CD4-positive, alpha-beta memory T cell (primary cell): ENCODE measurements at places on chromosomes 7 and 10. TPM values are rescaled to one million over a fixed set of nuclear protein-coding genes. Genes with fewer than 3 reads are reported as not detected.

Gene DMTF1
- 173 TPM for total RNA-seq

Gene MUC12
- not detected for total RNA-seq

Gene NUTM2D
- total RNA-seq: 4.9 TPM

Gene WNT2
- not detected for total RNA-seq

Gene SPDYE8
- not detected for total RNA-seq

Gene SPACDR
- total RNA-seq: 5.7 TPM

Gene SPDYE2
- 0.20 TPM for total RNA-seq

Gene GPNMB
- 36.6 TPM for total RNA-seq

Gene LRRC61
- 11.0 TPM for total RNA-seq

Gene PNLIPRP1
- total RNA-seq: not detected

Gene HOXA10
- not detected for total RNA-seq

Gene EIF5AL1
- 0.94 TPM for total RNA-seq

Gene CYP3A4
- total RNA-seq: not detected

Gene LBX1
- total RNA-seq: not detected

Gene RTKN2
- 12.2 TPM for total RNA-seq

Gene CAMK1D
- total RNA-seq: 22.2 TPM

- H3K4me3 ChIP-seq: no peak within 1 kb of the TSS
- no peaks in the 10 kb centered on the region for H3K36me3 ChIP-seq
- H3K27ac ChIP-seq: no peak within 1 kb of the TSS
- no peaks in the 10 kb centered on the region for H3K27me3 ChIP-seq
- DNase-seq: no peak
- H3K4me1 ChIP-seq: no peaks in the 10 kb centered on the region
Measured at GRCh38 chr7:81769891-81770727, at the start of gene HGF. Gene HGF (minus strand): TSS chr7:81770047. CDS start chr7:81769971, 76 bp downstream.

- no peak for DNase-seq
- H3K27ac ChIP-seq: no peak overlapping the region
- no peaks in the 10 kb centered on the region for H3K36me3 ChIP-seq
Measured at GRCh38 chr10:133169173-133169947, 9.3 kb downstream of the KNDC1 start.

DNA sequence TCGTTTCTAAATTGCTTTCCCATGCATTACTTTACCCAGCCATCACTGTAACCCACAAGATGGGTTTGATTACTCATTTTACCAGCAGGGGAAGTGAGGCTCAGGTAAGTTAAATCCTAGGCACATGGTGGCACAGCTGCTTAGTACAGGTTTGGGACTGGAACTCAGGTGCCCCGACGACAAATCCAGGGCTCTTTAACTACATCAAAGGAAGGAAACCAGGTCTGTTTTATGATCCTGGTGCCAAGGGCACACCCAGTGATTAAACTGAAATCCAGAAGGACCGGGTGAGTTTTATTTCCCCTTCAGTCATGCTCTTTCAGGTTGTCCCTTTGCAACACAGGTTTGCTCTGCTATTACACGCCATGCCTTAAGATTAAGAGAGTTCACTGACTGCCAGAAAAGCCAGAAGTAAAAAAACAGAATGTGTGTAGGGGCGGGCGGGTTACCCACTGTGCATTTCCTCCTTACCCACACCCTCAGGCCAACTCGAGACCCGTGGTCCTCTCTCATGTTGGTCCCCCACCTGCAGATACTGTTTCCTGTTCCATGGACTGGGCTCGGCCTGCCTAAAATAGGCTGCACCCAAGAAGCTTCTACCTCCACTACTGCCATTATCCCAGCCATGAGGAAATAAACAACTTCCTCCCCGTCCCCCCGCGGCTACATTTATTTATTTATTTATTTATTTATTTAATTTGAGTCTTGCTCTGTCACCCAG, 55.1 kb upstream of the KDM7A start:
- peak overlapping the region; percentile 50 for H3K4me3 ChIP-seq
- H3K4me1 ChIP-seq: peaks cover 19% of the 10 kb centered on the region
- no peaks in the 10 kb centered on the region for H3K27me3 ChIP-seq
- peak overlapping the region; percentile 84 for H3K27ac ChIP-seq
- no peaks in the 10 kb centered on the region for H3K36me3 ChIP-seq

GRCh38 chr7:23604296-23604640, 7.1 kb downstream of the CCDC126 start:
- H3K4me1 ChIP-seq: peaks cover 3% of the 10 kb centered on the region
- no peak overlapping the region for H3K27ac ChIP-seq
- no peaks in the 10 kb centered on the region for H3K27me3 ChIP-seq
- no peak overlapping the region for H3K4me3 ChIP-seq

DNA sequence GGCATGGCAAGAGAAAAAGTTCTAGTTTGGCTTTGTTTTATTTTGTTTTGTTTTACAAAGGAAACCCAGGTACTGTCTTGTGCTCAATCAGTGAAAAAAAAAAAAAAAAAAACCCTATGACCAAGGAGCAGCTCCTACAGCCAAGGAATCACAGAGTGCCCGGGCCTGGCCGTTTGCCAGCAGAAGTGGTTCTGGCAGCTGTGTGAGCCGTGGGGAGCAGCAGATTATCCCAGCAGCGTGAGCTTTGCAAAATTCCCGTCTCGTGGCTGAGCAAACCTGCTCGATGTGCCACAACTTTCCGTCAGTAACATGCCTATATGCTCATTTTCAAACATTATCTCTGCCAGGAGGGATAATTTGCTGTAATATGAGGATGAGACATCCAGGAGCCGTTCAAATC, 293.7 kb downstream of the POU6F2 start:
- H3K36me3 ChIP-seq: no peaks in the 10 kb centered on the region
- no peaks in the 10 kb centered on the region for H3K4me1 ChIP-seq
- H3K27me3 ChIP-seq: no peaks in the 10 kb centered on the region

GRCh38 chr7:118855290-118855689, 630.8 kb downstream of the ANKRD7 start:
- no peak for DNase-seq
- H3K27ac ChIP-seq: no peak overlapping the region
- H3K36me3 ChIP-seq: no peaks in the 10 kb centered on the region

DNA sequence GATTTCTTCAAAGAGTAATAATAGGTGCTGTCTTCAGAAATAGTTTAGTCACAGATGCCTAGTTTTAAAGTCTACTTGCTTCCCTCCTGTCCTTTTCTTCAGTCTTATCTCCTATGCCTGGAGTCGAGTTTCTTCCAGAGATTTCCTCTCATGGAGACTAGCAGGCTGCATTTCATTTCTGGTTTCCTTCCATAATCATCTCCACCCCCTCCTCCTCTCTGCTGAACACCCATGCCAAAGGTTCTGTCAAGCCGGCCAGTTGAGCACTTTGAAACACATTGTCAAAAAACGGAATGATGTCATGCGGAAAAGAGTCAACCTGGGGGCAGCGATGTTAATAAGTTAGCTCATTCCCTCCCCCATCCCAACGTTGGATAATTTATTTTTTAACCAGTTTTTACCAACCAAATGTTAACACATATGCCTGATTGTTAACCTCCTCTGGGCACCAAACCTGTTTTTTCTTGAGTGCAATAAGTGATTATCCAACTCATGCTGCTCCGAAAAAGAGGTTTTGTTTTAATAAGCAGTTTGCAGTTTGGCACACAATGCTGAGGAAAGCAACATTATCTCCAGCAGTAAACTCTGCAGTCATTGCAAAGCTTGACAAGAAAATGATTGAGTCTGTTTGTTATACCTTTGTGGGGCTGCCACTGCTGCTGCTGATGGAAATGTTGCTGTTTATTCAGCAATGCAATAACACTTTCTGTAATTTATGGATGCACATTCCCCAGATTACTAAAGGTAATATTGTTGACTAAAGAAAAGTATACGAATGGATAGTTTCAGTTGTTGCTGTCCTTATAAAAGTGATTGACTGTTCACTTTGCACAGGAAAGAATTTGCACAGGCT, 161.6 kb downstream of the LRMDA start:
- no peak for DNase-seq
- no peaks in the 10 kb centered on the region for H3K36me3 ChIP-seq
- H3K27me3 ChIP-seq: no peaks in the 10 kb centered on the region

- H3K36me3 ChIP-seq: no peaks in the 10 kb centered on the region
- H3K27me3 ChIP-seq: peaks cover 39% of the 10 kb centered on the region
- no peak overlapping the region for H3K27ac ChIP-seq
- H3K4me3 ChIP-seq: no peak overlapping the region
Measured at GRCh38 chr7:155468785-155469148, 10.8 kb downstream of the EN2 start.

GRCh38 chr7:47988496-47989386, 9.3 kb upstream of the HUS1 start:
- no peak overlapping the region for H3K27ac ChIP-seq
- no peak overlapping the region for H3K4me3 ChIP-seq
- peaks cover 15% of the 10 kb centered on the region for H3K4me1 ChIP-seq
- no peaks in the 10 kb centered on the region for H3K27me3 ChIP-seq

GRCh38 chr7:7665031-7665430, 24.5 kb downstream of the UMAD1 start:
- no peaks in the 10 kb centered on the region for H3K27me3 ChIP-seq
- H3K27ac ChIP-seq: no peak overlapping the region
- H3K4me1 ChIP-seq: peaks cover 2% of the 10 kb centered on the region

DNA sequence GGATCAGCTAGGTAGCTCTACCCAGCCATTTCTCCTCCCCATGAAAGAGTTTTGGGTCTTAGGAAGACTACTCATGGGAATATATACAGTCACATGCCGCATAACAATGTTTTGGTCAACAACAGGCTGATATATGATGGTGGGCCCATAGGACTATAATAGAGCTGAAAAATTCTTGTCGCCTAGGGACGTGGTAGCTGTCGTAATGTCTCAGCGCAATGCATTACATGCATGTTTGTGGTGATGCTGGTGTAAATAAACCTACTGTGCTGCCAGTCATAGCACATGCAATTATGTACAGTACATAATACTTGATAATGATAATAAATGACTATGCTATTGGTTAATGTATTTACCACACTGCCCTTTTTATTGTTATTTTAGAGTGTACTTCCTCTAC, 78.2 kb upstream of the DLX6 start:
- no peak overlapping the region for H3K4me3 ChIP-seq
- H3K4me1 ChIP-seq: no peaks in the 10 kb centered on the region
- H3K27ac ChIP-seq: no peak overlapping the region
- no peaks in the 10 kb centered on the region for H3K36me3 ChIP-seq
